ENCODE measurements at places on chromosomes 13 and 19. TPM values are rescaled to one million over a fixed set of nuclear protein-coding genes. Genes with fewer than 3 reads are reported as not detected.

GRCh38 chr13:52374873-52375411 is 31.0 kb downstream of the THSD1 start:
- DNase-seq = no peak

- peak; percentile 23 for DNase-seq
Observed at GRCh38 chr19:15091918-15092753, 10.1 kb downstream of the OR1I1 start.

TMEM150B gene
- not detected for total RNA-seq

DHRS12 gene
- total RNA-seq = 4.9 TPM

Measured in astrocyte (in vitro differentiated cells and primary cell).